Gastrocnemius medialis (tissue), 4 donors: ENCODE measurements at places on chromosomes 7 and 10. TPM values are rescaled to one million over a fixed set of nuclear protein-coding genes. Genes with fewer than 3 reads are reported as not detected.

Gene NRG3
- total RNA-seq = not detected

Gene FEZF1
- total RNA-seq = not detected

Gene FFAR4
- not detected for total RNA-seq

DNA sequence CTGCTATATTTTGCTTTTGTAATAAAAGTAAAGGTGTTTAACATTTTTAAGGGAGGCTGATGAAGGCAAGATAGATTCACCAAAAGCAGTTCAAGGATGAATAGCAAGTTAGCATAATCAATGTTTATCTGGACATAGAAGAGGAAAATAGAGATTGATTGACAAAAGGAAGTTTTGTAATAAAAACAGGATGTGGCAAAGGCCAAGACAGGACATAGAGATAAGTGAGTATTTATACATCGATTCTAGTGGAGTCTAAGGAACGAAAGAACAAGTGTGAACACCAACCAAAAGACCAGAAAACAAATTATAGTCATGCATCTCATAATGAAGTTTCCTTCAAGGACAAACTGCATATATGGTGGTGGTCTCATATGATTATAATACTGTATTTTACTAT, 123.8 kb downstream of the CCDC71L start:
- no peak for DNase-seq

DNA sequence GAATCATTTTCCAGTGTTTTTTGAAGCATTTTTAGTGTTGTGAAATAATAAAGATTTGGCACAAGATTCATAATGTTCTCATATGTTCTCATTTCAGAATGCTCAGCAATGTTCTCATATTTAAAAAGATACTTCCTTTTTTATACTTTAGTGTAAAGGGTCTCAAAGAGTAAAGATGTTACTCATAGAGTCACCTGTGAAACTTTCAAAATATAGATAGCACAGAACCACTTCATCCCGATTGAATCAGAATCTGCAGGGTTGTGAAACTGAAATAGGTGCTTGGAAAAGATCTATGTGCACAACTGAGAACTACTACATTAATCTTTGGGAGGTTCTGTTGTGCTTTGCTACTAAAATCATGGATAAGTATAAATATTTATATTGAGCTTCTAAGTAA, 144.7 kb downstream of the MDFIC start:
- no peak for DNase-seq
